ENCODE measurements at places on chromosomes 16 and 17.

DNA sequence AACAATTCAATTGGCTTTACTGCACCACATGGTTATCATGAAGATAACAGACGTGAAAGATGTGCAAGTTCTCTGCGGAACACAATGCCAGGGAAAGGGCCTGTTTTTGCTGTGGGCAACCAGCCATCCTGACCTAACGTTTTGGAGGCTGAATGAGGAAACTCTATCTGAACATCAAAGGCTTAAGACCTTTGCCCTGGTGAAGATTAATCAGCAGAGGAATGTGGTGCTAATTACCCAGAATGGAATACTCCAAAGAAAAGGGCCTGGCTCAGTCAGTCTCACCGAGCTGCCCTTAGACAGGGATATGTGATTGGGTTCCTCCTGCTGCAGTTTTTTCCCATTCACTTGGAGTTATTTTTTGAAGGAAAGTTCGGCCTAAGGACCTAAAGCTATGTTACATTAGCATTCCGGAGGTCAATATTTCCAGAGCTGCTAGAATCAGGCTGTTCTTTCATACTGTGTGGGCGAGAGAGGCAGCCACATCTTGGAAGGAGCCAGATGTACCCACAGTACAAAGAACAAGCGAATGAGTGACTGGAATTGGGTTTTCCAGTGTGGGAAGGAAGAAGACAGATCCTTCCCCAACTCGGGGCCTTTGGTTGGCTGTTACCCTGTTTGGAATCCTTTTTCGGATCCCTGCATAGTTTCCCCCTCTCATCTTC lies 15.5 kb downstream of the ASIC2 start:
- no peak for DNase-seq

- peak; percentile 29 for DNase-seq
Observed at GRCh38 chr17:32596628-32597027, 109.8 kb downstream of the CDK5R1 start.

- DNase-seq: peak; percentile 72
Observed at GRCh38 chr16:31253642-31254045, 6.1 kb upstream of the ITGAM start.

DNA sequence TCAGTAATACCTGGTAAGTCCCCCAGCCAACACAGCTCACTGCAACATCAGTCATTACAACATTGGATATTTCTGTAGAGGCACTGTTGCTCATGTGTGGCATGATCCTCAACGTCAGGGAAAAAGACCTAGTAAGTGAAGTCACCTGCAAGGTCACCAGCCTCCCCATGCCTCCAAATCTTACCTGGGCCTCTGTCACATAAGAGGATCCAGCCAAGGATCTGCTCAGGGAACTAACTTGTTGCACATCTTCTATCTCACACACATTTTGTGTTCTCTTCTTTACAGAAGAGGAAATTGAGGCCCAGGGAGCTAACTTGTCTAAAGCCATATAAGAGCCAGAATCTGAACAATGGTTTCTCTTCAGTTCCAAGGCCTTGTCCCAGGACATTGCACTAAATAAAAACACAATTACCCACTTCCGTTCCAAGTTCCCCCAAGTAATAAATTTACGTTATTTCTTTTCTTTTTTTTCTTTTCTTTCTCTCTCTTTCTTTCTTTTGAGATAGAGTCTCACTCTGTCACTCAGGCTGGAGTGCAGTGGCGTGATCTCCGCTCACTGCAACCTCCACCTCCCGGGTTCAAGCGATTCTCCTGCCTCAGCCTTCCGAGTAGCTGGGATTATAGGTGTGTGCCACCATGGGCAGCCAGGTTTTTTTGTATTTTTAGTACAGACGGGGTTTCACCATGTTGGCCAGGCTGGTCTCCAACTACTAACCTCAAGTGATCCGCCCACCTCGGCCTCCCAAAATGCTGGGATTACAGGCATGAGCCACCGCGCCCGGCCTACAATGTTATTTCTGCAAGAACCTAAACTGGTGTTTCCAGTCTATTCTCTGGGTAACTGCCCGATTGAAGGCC lies 1.3 kb downstream of the SHMT1 start:
- DNase-seq: no peak

- DNase-seq: no peak
Observed at GRCh38 chr16:65106757-65107156, 15.1 kb downstream of the CDH11 start.

DNA sequence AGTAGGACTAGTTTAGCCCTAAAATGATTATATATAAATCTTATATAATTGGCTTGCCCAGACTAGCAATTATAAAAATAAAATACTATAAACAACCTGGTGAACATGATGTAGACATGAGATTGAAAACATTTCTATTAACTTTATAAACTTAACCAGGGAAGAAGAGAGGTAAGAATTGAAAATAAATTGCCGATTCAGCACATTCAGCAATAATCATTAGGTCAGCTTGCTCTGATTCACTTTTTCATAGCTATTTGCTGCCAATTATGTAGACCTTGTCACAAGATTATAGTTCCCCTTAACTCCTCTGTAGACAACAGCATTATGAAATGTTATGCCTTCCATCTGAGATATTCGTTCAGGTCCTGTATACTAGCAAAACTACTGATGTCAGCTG lies 199.3 kb upstream of the CA10 start:
- no peak for DNase-seq

DNA sequence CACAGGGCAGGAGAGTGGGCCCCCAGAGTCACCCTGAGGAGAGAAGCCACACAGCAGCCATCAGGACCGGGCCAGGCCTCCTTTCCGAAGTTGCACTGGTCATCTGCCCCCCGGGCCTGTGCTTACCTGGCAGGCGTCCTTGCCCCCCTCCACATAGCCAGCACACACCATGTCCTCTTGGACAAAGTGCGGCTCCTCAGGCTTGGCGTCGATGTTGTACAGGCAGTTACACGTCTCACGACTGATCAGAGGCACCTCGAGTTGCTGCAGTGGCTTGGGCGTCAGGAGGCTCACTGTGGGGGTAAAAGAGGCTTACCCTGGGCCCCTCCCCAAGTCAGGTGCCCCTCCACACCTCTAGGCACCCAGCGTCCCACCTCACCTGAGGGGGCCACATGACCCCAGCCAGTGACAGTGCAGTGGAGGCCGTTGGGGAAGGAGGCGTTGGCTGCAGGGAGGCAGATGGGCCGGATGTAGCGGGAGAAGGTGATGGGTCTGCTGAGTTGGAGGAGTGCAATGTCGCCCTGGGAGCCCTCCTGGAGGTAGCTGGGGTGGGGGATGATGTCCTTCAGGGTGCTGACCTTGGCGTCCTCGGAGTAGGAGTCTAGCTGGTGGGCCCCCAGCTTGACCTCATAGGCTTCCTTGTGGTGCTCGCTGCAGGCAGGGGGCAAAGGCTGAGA lies 3.1 kb downstream of the PRSS8 start:
- no peak for DNase-seq

DNA sequence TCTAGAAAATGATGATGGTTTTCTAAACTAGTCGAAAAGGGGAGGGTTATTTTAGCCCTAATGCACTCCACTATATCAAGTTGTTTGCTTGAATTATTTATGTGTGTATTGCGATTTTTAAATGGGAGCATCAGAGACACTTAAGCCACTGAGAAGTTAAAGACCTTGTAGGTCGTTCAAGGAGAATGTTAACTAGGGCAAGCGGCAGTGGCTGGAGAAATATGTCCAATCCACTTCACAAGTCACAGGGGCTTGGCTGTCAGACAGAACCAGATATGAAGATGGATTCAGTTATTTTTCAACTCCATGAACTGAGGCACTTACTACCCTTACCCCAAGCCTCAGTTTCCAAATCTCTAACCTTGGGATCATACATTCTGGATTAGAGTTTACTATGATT lies 702.0 kb downstream of the CDH11 start:
- no peak for DNase-seq

DNA sequence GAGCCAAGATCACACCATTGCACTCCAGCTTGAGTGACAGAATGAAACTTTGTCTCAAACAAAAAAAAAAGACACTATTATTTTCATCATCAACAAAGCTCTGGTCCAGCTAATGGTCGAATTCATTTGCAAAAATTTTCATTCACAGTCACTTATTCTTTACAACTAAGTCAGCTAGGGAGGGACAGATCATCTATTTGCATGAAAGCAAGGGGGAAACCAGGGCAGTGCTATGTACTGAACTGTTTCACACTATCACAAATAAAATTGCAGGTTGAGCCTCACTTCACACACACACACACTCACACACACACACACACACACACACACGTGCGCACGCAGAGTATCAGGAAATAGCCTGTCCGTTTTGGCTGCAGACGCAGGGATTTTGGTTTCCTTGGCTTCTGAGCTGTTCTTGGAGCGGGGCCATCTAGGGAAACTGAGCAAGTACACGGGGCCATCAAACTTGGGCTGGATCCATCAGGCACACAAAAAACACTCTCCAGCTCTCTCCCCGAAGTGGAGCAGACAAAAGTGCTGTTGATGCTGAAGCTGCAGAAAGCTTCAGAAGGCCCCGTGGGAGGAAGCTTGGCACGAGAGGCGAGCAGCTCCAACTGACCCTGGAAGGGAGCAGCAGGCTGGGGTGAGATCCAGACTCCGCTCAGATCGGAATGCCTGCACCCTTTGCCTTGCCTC lies 44.3 kb upstream of the HELZ start:
- no peak for DNase-seq

DNA sequence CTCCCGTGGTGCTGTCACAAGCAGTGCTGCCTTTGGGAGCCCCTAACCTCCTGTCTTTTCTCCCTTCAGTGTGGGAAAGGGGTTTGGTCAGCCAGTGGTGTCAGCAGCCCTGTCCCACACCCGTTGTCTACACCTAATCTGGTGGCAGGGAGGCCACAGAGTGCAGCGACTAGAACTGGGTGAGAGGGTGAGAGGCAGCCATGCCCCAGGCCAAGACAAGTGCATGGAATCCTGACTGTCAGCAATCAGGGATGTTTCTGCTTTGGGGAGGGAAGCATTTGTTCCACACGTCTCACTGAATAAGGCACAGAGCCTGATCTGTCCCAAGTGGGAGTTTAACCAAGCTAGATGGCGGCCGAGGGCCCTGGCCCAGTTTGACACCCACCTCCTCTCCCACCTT lies 1.4 kb upstream of the ZNF267 start:
- no peak for DNase-seq

GRCh38 chr17:20242271-20242670 lies 225.1 kb downstream of the LGALS9B start:
- DNase-seq: no peak

GRCh38 chr17:17491031-17491471 lies 5.1 kb downstream of the RASD1 start:
- DNase-seq: no peak

DNA sequence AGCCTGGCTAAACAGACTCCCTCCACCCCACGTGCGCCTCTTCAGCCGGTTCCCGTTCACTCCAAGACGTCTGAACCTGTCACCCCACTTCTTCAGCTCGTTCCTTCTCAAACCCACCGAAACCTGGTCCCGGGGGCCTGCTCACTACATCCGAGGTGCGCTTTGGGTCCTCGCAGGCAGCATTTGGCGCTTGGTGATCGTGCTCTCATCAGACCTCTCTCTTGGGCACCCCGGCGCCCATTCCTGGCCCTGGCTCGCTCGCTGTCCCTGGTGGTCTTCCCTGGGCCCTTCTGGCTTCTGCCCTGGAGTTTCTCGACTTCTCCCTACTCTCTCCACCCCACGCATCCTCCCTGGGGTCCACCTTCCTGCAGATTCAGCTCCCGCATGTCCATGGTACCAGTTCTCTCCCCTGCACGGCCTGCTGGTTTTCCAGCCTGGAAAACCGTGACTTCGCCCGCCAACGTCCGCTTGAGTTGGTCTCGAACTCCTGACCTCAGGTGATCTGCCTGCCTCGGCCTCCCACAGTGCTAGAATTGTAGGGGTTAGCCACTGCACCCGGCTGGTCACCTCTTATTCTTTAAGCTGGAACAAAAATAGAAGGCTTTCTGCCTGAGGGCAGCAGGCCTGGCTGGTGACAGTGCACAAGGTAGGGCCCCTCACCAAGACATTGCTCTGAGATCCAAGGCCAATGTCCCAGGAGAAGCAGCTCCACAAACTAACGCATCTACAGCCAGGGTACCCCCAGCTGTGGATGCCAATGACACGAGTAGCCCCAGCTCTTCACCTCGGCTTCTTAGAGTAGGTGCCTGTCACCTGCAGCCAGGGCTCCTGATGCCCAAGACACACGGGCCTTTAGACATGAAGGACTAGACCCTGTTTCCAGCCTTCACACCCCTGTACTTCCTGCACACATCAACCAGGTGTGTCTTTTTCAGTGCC lies 1.1 kb upstream of the MEAK7 start:
- DNase-seq: peak; percentile 12

DNA sequence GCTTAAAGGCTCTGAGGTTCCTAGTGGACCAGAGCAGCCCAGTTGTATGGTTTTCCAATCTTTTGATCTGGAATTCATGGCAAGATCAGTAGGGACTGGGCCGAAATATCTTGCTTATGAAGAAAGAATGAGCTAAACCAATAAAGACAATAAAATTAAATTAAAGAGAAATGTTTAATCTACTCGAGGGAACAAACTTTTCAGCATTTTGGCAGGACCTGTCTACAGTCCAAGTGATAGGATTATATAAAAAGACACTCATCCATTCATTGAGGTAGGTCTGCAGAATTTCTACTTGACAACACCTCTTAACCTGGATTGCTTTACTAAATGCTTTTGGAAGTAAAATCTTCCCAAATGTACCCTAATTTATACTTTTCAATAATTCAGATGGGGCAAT lies 113.6 kb downstream of the AXIN2 start:
- no peak for DNase-seq

DNA sequence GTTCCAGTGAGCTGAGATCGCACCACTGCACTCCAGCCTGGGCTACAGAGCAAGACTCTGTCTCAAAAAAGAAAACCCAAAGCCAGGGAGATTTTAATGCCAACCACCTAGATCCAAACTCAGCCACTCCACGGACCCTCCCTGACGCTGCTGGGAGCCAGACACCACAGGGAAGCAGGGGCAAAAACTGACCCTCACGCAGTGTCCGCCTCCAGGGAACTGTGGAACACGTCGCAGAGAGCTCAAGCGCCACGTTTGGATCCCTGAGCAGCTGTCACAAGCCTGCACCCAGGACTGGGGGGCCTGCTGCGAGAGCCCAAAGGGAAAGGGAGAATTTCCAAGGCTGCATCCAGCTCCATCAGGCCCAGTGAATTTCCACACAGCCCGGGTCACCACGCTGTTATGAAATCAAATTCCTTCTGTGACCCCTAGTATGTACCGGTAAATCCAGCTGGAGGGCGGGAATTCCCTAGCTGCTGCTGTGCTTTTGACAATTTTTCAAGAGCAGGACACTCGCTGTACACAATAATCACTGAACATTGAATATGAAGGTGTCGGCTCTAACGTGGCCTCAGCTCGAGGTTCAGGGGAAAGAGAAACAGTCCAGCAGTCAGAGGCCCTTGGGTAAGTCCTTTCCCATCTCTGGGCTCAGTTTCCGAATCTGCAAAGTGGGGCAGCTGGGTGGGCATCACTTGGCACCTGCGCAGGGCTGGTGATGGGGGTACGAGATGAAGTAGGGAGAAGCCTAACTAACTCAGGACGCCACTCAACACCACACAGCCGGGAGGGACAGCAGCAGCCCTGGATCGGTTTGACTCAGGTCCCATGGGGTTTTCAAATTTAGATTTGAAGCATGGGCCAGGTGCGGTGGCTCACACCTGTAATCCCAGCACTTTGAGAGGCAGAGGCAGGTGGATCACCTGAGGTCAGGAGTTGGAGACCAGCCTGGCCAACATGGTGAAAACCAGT lies 8.6 kb downstream of the CARHSP1 start:
- DNase-seq: no peak

- no peak for DNase-seq
Observed at GRCh38 chr17:45347444-45347843, 30.6 kb upstream of the MAP3K14 start.
